ENCODE measurements at places on chromosomes 6 and 20. TPM values are rescaled to one million over a fixed set of nuclear protein-coding genes. Genes with fewer than 3 reads are reported as not detected.

DNA sequence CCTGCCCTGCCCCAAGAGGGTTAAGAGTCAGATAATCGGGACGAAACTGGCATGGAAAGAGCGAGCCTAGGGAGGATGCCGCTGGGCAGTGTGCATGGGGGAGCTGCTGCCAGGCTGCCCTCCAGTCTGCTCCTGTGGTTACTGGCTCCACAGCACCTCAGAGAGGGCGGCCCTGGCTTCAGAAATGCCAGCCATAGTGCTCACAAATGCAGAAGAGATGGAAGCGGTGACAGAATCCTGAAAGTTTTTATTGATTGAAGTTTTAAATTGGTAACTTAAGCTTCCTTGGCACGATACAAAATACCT, 57.9 kb downstream of the VAPB start:
- H3K4me3 ChIP-seq, result no peak overlapping the region
- H3K27ac ChIP-seq, result no peak overlapping the region
- no peaks in the 10 kb centered on the region for H3K27me3 ChIP-seq
- no peak for DNase-seq
- no peaks in the 10 kb centered on the region for H3K4me1 ChIP-seq

- H3K36me3 ChIP-seq, result no peaks in the 10 kb centered on the region
- peak overlapping the region; percentile 99 for H3K27ac ChIP-seq
- DNase-seq, result no peak
- H3K4me3 ChIP-seq, result peak overlapping the region; percentile 62
- H3K4me1 ChIP-seq, result peaks cover 43% of the 10 kb centered on the region
These were observed 4.8 kb upstream of the ZMYND8 start for GRCh38 chr20:47361057-47361915.

DNA sequence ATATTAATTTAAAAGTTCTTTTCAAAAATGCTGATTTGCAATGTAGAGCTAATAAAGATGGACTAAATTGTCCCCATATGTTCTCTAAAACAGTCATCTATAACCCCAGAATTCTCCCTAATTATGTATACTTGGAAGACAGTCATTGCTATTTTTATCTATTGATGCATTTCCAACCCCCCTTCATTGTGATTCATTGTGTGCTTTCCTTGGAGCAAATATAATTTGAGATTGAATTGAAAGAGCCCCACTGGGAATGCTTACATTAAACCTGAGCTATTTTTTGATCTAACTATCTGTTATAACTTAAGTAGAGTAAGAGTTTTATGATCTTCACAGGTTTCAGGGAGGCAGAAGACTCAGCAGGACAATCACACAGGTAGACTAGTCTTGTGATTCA, 73.7 kb upstream of the PTCHD4 start:
- H3K27ac ChIP-seq, result no peak overlapping the region
- H3K4me3 ChIP-seq, result no peak overlapping the region
- no peak for DNase-seq

DNA sequence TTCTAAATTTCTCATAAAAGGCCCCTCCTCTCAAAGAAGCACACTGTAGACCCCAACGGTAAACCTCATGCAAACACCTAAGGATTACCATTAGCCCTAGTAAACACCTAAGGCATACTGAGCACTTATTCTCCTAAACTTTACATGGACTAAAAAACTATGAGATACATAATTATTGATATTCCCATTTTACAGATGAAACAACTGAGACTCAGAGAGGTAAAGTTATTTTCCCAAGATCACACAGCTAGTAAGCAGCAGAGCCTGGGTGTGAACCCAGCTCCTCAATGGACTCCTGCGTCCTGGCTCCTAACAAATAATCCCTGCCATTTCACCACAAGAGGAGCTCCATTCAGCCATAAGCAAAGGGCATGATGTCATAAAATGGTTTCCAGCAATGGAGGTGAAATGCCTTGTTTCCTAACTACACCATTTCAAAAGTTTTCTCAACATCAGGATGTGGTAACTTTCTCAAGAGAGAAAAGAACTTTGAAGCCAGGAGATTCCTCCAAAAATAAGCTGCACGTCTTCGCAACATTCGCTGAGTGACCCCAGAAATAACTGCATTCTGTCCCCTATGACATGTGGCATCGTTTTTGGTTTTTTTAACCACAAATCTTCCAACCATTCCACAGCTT, 4.1 kb downstream of the ATP9A start:
- no peaks in the 10 kb centered on the region for H3K27me3 ChIP-seq
- H3K4me3 ChIP-seq, result no peak overlapping the region
- H3K27ac ChIP-seq, result peak overlapping the region; percentile 46
- H3K4me1 ChIP-seq, result no peaks in the 10 kb centered on the region
- no peak for DNase-seq

GRCh38 chr20:8150591-8150990, 18.5 kb downstream of the PLCB1 start:
- no peak overlapping the region for H3K4me3 ChIP-seq
- no peak for DNase-seq
- H3K4me1 ChIP-seq, result peaks cover 12% of the 10 kb centered on the region
- no peaks in the 10 kb centered on the region for H3K36me3 ChIP-seq
- no peaks in the 10 kb centered on the region for H3K27me3 ChIP-seq
- peak overlapping the region; percentile 59 for H3K27ac ChIP-seq

DNA sequence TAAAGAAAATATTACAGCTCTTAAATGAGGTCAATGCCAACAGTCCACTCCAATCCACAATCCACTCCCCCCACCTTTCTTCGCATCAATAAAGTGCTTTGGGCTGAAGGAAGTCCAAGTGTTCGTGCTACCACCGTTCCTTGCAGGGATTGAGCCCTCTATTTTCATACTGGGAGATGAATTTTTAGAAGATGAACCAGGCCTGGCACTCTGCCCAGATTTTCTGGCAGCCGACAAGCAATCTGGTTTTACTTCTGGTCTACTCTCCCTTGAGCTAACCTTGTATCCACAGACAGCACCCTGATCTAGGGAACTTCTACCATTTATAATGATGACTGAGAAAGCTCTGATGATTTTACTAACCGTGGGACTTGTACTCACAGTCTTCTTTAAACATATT, 72.3 kb downstream of the BTBD9 start:
- peak; percentile 21 for DNase-seq
- H3K27ac ChIP-seq, result no peak overlapping the region
- H3K27me3 ChIP-seq, result no peaks in the 10 kb centered on the region

DNA sequence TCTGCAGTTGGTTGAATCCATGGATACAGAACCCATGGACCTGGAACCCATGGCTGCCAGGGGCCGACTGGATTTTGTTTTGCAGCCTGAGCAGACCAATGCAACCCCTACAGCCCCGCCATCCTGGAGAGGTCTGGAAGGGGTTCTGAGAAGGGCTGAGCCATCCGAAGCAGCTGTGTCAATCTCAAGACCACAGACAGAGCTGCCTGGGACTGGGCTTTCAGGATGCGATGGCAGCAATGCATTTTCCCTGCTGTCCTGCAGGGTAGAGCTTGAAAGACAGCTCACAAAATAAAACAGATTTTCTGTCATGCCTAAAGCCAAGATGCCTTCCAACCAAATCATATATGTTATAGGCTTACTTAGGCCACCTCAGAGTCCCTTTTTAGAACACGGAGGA, 125.8 kb upstream of the NXT1 start:
- no peak for DNase-seq
- H3K4me3 ChIP-seq, result no peak overlapping the region
- H3K36me3 ChIP-seq, result no peaks in the 10 kb centered on the region
- no peaks in the 10 kb centered on the region for H3K4me1 ChIP-seq
- H3K27ac ChIP-seq, result no peak overlapping the region
- no peaks in the 10 kb centered on the region for H3K27me3 ChIP-seq

DNA sequence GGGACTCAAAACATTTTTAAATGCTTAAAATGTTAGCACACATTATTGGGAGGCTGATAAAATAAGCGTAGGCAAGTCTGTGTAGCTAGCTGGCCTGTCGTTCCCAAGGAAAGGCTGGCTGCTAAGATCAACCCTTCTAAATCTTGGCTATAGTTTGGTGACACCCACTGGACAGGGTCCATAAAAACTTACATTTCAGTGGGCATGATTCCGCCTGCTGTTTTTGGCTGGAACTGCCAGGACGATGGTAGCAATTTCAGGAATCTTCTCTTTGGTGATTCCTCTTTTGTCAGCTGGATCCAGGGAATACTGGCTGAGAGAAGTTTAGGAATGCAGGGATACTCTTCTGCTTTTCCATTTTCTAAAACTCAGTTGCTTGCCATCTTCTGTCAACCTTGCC, 162.2 kb downstream of the NKAIN2 start:
- no peak for DNase-seq
- no peaks in the 10 kb centered on the region for H3K36me3 ChIP-seq
- H3K4me3 ChIP-seq, result no peak overlapping the region
- no peaks in the 10 kb centered on the region for H3K4me1 ChIP-seq

DNA sequence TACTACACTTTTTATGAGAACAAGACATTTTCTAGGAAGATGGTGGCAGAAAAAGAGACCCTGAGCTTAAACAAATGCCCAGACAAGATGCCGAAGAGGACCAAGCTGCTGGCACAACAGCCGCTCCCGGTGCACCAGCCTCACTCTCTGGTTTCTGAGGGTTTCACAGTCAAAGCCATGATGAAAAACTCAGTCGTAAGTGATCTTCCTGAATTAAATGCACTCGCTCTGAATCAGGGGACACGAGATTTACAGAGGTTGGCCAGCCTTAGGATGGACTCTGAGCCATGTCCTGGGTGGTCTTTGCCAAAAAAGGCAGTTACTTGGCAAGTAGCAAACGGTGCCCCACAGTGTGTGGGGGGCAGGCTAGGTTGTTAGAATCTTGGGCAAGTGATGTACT, 423 bp downstream of the PACRG start:
- H3K27ac ChIP-seq, result peak overlapping the region; percentile 94
- H3K36me3 ChIP-seq, result no peaks in the 10 kb centered on the region
- H3K4me3 ChIP-seq, result peak overlapping the region; percentile 94
- H3K27me3 ChIP-seq, result no peaks in the 10 kb centered on the region

DNA sequence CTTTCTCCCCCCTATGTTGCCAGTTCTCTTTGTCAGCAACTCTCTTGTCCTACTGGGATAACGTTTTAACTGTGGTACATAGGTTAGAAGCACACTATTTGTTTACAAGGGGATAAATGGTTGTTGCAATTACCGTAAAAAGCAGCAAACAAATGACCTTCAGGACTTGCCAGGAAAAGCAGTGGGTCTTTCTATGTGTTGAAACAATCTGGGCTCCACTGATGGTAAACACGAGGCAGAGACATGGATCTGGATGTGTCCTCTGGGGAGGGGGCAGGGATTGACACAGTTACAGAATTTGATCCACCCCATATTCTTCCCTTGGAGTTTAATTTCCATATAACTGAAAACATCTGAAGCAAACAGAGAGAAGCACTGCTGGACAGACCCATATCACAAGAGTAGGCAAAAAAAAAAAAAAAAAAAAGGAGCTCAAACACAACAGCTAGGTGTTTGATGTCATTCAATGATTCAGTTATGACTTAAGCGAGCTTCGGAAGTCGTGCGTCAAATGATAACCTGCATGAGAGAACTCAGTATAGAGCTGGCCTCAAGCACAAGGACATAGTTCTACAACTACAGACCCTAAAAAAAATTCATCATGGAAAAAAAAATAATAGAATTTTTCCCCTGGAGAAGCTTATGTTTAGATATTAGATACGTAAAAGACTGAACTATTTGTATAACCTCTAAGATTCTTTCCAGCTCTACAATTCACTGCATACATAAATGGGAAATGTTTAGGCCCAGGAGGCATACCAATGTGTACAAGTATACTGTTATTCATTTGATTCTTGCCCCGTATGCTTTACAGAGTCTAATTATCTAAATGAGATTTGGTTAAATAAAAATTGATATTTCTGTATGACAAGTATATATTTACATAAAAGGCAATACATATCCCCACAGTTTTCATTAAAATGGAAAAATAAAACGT, 127.7 kb downstream of the ALDH8A1 start:
- no peaks in the 10 kb centered on the region for H3K27me3 ChIP-seq
- H3K36me3 ChIP-seq, result no peaks in the 10 kb centered on the region
- no peak overlapping the region for H3K27ac ChIP-seq
- H3K4me3 ChIP-seq, result no peak overlapping the region
- DNase-seq, result no peak

DNA sequence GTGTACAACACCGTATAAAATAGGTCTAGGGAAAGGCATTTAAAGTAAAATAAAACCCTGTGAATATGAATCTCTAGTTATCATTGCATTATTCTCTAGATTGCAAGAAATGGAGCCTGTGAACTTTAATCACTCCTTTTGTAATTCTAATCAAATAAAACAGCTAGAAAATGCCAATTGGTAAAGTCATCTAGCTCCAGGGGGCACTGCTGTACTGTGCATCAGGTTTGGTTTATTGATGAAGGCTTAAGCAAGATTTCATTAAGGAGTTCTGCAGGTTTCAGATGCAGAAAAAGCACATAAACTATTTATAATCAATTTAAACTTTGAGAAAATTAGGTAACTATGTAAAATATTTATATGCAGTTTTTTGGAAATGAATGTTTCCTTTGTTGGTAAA, 645.0 kb downstream of the PHF3 start:
- H3K4me1 ChIP-seq, result no peaks in the 10 kb centered on the region
- H3K4me3 ChIP-seq, result no peak overlapping the region
- no peak overlapping the region for H3K27ac ChIP-seq
- no peaks in the 10 kb centered on the region for H3K27me3 ChIP-seq

DNA sequence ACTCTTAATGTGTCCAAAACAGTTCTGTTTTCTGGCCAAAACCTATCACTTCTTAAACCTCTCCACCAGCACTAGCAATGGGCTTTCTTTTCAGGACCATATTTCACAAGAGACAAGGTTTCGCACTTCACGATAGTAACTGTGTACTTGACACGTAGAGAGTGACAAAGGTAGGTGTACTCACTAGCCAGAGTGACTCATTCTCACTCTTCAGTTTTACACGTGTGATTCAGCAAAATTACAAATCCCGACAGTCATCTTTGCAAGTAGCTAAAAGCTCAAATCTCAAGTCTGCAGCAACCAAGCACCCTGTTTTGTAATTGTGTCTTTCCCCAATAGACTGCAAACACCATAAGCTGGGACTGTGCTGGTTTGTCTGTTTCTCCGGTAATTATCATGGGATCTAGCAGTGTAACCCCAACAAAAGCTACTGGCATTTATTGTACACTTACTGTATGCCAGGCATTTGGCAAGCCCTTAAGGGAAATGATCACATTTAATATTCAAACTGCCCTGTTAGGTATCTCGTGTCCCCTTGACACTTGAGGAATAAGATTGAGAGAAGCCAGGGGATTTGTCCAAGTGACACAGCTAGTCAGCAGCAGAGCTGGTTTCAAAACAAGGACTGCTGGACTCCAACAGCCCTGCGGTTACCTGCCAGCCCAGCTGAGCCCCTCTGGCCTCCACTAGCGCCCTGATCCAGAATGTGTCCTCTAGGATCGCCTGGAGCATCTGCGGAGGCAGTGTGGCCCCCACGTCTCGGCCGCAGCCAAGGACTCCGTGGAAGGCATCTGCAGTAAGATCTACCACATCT, 9.9 kb downstream of the PCIF1 start:
- H3K27me3 ChIP-seq, result no peaks in the 10 kb centered on the region
- peaks cover 13% of the 10 kb centered on the region for H3K36me3 ChIP-seq
- DNase-seq, result no peak

GRCh38 chr6:11414176-11414963, 123.2 kb upstream of the TMEM170B start:
- H3K27ac ChIP-seq, result peak overlapping the region; percentile 55
- H3K4me3 ChIP-seq, result no peak overlapping the region
- peaks cover 8% of the 10 kb centered on the region for H3K4me1 ChIP-seq

- H3K27ac ChIP-seq, result no peak overlapping the region
- no peak for DNase-seq
- H3K4me1 ChIP-seq, result no peaks in the 10 kb centered on the region
- no peak overlapping the region for H3K4me3 ChIP-seq
- no peaks in the 10 kb centered on the region for H3K36me3 ChIP-seq
These were observed 55.7 kb downstream of the PCSK2 start for GRCh38 chr20:17282501-17282900.

The SUMO4 gene
- 7.8 TPM for total RNA-seq

The NKAPL gene
- total RNA-seq, result 1.6 TPM

The RNF39 gene
- total RNA-seq, result not detected

The ZFAND3 gene
- total RNA-seq, result 34.1 TPM

The KCNQ2 gene
- not detected for total RNA-seq
